Spleen (tissue), 13 donors: ENCODE measurements at places on chromosomes 3 and 15. TPM values are rescaled to one million over a fixed set of nuclear protein-coding genes. Genes with fewer than 3 reads are reported as not detected.

- H3K36me3 ChIP-seq: no peaks in the 10 kb centered on the region
- H3K27me3 ChIP-seq: no peaks in the 10 kb centered on the region
- H3K4me1 ChIP-seq: peaks cover 26% of the 10 kb centered on the region
- no peak overlapping the region for H3K4me3 ChIP-seq
Observed at GRCh38 chr3:27532426-27533260, 48.5 kb upstream of the SLC4A7 start.

- no peaks in the 10 kb centered on the region for H3K27me3 ChIP-seq
- no peak overlapping the region for H3K27ac ChIP-seq
- no peaks in the 10 kb centered on the region for H3K36me3 ChIP-seq
- no peak overlapping the region for H3K4me3 ChIP-seq
Observed at GRCh38 chr3:50381383-50381782, 22.1 kb upstream of the TMEM115 start.

DNA sequence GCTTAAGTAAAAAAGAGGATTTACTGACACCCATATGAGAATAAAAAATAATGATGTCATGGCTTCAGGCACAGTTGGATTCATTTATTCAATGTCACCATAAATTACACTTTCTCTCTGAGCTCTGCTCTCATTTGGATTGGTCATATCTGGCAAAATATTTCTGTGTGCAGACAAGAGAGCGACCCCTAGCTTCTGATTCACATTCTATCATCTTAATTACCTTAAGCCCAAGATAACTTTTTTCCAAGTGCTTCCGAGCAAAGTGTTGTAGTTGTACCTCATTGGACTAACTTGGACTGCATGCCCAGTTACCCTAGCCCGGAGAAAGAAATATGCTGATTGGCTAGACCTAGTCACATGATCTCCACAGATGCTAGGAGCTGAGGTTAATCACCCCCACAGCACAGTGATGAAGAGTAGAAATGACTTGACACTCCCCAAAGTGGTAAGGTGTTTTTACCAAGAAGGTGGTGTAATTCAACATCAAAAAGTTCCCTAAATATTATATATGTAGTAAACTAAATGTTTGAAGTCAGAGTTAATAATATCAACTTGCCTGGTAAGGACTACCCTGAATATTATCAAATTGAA lies 552.2 kb upstream of the SUCLG2 start:
- H3K36me3 ChIP-seq: no peaks in the 10 kb centered on the region
- H3K27ac ChIP-seq: no peak overlapping the region
- no peak overlapping the region for H3K4me3 ChIP-seq
- no peaks in the 10 kb centered on the region for H3K27me3 ChIP-seq
- DNase-seq: no peak

FBLN2 gene
- 17.4 TPM for total RNA-seq

CHRFAM7A gene
- 1.6 TPM for total RNA-seq

SPINT1 gene
- total RNA-seq: 16.4 TPM

CCDC174 gene
- 40.5 TPM for total RNA-seq

KCNAB1 gene
- total RNA-seq: 8.4 TPM
